Amniotic stem cell (primary cell): ENCODE measurements at places on chromosomes 11 and 22.

- no peak for DNase-seq
Observed at GRCh38 chr22:49972163-49973017, 11.8 kb downstream of the PIM3 start.

DNA sequence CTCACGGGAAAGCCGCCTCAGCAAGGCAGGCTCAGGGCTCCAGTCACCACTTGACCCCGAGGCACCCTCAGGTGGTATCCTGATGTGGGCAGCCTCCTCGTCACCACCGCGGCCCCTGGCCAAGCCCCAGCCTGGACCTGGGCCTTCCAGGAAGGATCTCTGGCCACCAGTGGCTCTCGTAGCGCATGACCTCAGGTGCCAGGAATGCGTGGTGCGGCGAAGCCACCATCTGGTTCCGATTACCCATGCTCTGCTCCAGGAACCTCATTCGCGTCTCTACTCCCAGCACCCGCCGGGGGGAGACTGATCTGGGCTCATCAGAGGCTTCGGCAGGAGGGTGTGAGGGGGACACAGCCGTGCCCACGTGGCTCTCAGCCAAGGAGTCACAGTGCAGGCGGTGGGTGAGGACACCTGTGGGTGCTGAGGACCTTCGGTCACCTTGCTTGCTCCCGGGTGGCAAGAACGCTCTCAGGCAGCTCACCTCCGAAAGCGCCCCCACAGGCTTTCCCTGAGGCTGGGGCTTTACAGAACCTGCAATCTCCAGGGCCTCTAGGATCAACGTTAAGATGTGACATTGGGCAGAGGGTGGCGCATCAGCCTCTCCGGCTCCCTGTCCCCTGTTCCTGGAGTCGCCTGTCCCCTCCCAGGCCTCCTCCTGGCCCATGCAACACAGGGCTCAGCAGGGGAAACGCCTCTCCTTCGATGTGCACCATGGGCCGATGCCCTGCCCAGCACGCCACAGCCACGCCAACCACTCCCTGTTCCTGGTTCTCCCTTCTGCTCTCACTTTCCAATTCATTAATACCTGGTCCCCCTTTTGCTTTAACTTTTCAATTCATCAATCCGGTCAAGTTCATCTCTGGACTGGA is 39.0 kb downstream of the TBX1 start:
- peak; percentile 88 for DNase-seq

DNA sequence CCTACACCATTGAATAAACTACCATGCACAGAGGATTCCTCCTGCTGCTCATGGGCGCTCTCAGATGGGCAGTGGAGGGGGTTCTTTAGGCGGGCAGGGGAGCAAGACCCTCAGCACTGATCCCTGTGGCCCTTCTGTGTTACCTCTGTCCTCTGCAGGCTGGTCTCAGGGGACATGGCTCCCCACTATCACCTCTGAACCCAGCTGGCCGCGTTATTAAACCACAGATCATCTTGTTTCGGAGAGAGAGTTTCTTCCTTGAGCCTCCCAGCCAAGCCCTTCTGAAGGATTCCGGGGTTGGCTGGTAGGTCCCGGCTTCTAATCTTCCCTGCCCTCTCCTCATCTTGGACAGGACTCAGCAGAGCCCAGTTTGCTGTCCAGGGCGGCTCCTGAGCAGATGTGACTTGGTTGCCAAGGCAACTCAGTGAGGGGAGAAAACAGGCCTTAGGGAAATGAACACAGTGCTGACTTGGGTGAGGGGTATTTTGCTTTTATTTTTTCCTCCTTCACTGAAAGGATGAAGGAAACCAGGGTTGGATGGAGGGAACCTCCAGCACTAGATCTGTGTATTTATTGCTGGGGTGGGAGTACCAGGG is 13.3 kb downstream of the APOL3 start:
- DNase-seq, result no peak

DNA sequence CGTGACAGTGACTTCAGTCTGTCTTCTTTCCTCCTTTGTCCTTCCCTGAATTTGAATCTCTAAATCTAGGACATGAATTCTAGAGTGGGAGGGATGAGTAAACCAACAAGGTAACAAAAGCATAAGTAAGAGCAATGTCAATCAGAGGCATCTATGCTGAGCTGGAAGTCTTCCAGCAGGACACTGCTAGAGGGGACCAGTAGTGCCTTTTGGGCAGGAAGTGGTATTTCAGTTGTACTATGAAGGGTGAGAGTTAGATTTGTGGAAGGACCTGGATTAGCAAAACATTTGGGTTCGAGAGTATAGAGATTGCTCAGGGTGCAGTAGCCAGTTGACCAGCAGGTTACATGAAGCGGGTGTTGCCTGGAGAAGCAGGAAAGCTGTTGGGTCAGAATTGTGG is 40.3 kb downstream of the MEI1 start:
- no peak for DNase-seq

GRCh38 chr11:135033540-135033939 is 621.5 kb upstream of the B3GAT1 start:
- DNase-seq, result no peak

DNA sequence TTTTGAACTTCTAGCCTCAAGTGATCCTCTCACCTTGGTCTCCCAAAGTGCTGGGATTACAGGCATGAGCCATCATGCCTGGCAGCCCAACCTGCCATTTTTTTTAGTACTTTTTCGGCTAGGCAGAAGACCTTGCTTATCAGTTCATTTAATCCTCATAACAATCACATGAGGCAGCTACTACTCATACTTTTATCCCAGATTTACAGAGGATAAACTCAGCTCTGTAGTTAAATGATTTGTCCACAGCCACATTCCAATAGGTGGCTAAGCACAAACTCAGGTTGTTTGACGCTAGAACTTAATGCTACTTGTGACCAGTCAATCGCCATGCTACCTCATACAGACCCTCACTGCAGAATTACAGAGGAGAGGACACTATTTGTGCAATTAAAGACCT is 28.1 kb downstream of the SBF2 start:
- no peak for DNase-seq

DNA sequence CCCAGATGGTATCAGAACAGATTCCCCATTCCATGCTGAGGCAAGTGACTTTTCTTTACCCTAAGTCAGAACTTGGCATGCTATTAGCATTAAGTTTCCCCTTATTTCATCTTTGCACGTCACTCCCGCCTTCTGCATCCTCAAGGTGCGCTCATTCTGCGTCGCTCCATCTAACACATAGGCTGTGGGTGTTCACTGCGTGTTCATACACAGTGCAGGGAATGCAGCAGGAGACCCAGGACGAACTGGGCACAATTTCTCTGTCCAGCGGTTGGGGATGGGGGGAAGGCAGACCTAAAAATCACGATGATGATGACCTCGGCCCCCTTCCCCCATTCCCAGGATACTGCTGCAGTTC is 19.7 kb upstream of the ACR start:
- no peak for DNase-seq

DNA sequence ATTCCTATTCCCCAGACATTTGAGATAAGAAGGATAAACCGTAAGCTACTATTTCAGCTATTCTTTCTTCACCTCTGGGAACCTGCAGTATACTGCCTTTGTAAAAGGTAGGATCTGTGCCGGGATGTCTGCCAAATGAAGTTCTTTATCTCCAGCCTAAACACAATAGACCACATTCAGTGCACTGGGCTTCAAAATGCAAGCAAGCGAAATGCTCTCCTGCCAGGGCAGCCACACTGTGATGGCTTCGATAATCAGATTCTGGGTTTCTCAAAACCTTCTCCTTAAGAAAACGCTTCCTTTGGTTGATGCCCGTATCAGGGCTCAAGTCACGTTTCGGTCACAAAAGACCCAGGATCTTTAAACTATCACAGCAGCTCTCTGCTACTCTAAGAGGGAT is 299.5 kb upstream of the B3GAT1 start:
- DNase-seq, result no peak

DNA sequence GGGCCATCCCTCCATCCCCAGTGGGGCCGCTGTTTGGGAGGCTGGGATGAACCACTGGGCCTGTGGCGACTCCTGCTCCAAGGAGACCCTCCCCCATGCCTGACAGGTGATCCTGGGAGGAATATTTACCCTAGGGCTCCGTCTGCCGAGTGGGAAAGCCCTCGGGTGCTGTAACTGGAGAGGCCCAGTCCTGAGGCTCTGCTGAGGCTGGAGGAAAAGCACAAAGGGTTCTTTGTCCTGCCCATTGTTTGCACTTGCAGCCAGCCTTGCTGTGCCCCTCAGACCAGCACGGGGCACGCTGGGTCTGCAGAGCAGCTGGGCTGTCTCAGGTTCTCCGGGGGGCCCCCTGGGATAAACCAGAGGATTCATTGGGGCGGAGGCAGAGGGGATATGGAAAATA is 321.1 kb downstream of the MN1 start:
- no peak for DNase-seq

DNA sequence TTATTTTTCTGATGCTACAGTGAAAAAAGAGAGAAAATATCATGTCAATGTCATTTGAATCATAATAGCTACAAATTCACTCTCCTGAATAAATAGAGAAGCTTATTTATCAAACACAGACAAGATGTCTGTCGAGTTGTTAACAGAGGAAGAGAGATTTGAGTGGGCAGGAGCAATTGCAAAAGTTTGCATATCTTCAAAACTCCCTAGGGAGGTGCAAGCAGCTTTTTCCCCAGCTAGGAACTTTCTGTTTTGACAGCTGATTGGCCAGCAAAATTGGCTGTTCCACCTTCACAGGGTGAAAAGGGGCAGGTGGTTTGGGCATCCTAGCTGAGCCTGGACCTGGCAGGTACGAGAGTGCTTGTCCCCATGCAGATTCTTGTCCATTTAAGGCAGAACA is 98.2 kb downstream of the NTM start:
- DNase-seq, result no peak

GRCh38 chr11:113375402-113375801 is 12.2 kb upstream of the ANKK1 start:
- no peak for DNase-seq

DNA sequence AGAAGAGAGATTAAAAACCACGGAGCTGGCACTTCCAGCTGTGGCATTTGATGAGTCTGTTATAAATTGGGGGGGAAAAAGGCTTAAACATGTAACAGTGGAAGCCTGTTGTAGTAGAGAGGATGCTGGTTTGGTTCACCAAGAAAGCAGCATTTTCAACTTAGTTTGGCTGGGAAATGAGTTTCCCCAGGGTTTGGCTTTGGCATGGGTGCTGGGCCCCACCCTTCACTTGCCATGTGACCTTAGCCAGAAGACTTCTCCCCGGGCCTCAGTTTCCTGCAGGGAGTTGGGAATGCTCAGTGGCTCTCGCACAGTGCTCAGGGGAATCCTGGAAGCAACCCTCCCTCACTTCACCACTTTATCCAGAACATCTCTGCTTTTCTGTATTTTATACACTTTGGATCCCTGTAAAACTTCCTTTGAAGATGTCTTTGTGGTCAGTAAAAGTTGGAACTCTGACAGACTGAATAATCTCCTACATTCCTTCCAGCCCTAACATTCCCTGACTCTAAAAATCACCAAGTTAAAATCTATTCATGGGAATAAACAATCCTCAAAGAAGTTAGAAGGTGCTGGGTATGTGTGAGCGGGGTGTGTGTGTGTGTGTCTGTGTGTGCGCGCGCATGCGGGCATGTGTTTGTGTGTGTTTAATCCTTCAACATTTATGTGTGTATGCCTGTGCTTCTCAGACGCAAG is 166.0 kb downstream of the TENM4 start:
- DNase-seq, result no peak

DNA sequence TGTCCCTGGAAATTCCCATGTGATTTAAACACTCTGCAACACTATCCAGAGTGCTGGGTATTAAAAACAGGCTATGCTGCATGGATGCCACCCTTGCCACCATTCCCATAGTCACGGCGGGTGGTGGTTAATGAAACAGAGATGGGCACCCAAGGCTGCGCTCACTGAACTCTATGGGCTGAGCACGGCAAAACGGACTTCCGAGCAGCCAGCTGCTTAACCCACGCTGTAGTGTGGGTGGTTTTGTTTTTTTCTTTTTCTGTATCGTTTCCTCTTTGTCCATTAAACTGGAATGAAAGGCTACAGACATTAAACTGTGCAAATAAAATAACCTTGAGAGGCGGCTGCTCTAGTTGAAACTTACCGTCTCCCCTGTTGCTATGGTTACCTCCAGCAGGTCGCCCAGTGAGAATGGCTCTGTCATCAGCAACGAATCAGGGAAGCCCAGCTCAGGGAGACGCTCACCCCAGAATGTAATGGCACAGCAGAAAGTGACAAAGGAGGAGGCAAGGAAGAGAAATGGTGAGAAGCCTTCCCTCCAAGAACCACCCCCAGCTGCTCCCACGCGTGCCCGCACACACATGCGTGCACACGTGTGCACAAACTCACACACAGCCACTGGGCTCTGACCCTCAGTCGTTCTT is 102.1 kb downstream of the C11orf91 start:
- DNase-seq, result no peak
